ENCODE measurements at places on chromosomes 3 and 15.
A peak's percentile ranks its signal among the peaks of the same experiment; 100 is the strongest.

DNA sequence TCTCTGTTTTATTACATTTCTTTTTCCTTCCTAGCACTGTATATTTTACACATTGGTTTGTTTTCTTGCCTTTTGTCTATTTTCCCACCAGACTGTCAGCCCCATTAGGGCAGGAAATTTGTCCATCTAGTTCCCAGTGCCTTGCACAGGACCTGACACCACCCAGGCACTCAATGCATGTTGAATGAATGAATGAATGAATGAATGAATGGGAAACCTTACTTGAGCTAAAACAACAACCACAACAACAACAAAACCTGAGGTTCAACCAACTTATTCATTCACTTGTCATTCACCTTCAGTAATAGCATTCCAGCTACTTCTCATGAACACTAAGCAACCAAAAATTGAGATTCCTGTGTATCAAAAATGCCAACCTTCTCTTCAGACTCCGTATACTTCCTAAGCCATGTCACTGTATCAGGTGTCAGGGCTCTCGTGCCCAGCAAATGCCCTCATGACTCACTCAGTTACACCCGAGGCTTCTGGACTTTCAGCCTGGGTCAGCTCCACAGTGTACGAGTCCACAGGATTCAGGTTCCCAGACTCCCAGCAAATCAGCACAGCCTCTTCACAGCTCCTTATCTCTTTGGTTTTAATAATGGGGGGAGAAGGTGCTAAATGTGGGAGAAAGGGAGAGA, 37.3 kb downstream of the FSD2 start:
- H3K27me3 ChIP-seq: no peaks in the 10 kb centered on the region
- no peak overlapping the region for H3K27ac ChIP-seq
- H3K4me3 ChIP-seq: no peak overlapping the region

DNA sequence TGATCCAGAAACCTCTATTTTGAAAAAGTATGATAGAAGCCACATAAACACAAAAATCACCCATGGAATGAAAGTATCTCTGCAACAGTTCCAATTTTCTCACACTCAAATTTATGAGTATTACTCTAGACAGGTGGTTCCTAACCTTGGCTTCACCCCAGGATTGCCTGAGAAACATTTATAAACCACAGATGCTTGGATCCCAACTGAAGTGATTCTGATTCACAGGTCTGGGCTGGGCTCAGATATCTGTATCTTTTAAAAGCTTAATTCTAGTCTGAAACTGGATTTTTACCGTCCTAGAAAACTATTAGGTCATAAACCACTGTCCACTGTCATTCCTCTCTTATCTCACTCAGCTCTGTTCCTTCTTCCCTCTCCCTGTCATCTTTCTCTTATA, 7.4 kb upstream of the SST start:
- peaks cover 9% of the 10 kb centered on the region for H3K4me1 ChIP-seq
- H3K27ac ChIP-seq: no peak overlapping the region
- no peak for DNase-seq
- H3K4me3 ChIP-seq: no peak overlapping the region

DNA sequence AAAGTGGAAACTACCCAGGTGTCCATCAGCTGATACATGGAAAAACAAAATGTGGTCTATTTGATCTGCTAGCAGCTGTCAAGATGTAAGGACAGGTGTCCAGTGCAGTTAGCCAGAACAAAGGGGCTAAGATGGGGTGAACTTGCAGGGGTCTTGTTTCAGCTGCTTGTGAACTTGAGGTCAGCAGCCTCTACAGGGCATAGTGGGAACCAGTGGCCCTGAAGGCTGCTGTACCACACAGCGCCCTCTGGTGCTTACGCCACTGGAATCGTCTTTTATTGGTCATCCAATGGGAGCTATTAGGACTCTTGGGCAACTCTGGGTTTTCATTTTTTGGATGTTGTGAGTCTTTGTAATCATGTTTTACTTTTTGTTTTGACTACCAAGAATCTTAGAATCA, 62.2 kb upstream of the CTSH start:
- peaks cover 2% of the 10 kb centered on the region for H3K27me3 ChIP-seq
- H3K4me3 ChIP-seq: no peak overlapping the region
- no peaks in the 10 kb centered on the region for H3K4me1 ChIP-seq
- peak; percentile 55 for DNase-seq
- no peak overlapping the region for H3K27ac ChIP-seq

DNA sequence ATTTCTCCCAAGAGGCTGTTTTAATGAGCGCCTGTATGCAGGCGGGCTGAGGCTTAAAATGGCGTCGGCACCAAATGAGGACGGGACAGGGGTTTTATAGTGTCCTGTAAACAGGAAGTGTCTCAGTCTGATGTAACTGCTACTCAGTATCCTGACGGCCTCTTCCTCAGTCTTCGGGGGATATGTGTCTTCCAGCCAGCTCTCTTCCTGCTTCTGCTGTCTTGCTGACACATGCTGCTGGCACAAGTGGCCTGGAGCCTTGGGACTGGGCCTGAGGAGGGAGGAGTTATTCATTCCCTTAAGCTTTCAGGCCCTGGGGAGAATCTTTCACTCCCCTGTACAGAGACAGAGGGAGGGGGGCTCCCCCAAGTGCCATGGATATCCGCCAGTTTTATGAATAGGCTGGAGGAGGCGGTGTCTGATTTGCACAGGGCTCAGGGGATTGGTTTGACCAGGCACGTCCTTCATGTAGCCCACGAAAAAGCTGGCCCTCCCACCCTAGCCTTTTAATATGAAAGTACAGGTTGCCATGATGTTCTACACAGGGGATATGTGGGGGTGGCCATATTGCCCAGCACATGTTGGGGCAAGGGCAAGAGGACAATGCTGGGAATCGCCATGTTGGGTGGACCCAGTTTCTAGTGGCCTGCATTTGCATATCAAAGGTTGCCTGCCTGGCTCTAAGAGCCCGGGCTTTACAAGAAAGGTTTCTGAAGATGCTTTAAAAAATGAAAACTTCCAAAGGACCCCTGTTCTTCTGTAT, 19.9 kb downstream of the NDUFB4 start:
- no peak for DNase-seq
- no peak overlapping the region for H3K4me3 ChIP-seq
- no peak overlapping the region for H3K27ac ChIP-seq
- no peaks in the 10 kb centered on the region for H3K4me1 ChIP-seq

GRCh38 chr3:10964537-10965167, 27.9 kb upstream of the SLC6A1 start:
- H3K27me3 ChIP-seq: peaks cover 58% of the 10 kb centered on the region
- H3K4me3 ChIP-seq: no peak overlapping the region
- no peaks in the 10 kb centered on the region for H3K36me3 ChIP-seq

- H3K27me3 ChIP-seq: peaks cover 15% of the 10 kb centered on the region
- no peak overlapping the region for H3K27ac ChIP-seq
- H3K4me3 ChIP-seq: no peak overlapping the region
- H3K36me3 ChIP-seq: no peaks in the 10 kb centered on the region
- no peak for DNase-seq
Measured at GRCh38 chr3:13005301-13005700, 67.9 kb downstream of the IQSEC1 start.

DNA sequence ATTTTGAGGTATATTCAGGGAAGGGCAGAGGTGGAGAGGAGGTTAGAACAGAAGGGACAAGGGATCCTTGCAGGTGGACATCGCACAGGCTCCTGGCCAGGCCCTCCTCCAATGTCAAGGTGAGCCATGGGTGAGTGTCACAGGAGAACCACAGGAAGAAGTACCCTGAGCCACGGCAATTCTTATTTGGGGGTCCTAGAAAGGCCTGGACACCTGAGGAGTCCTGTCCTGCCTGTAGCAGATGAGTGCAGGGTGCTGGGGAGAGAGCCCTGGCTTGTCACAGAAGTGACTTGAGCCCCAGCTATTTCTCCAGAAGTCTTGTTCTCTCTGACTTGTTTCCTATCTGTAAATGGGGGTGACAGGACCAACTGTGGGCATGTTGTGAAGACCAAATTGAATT, 4.3 kb downstream of the SLC6A20 start:
- peaks cover 61% of the 10 kb centered on the region for H3K27me3 ChIP-seq
- no peak for DNase-seq
- H3K27ac ChIP-seq: no peak overlapping the region
- no peaks in the 10 kb centered on the region for H3K36me3 ChIP-seq
- H3K4me3 ChIP-seq: no peak overlapping the region
- H3K4me1 ChIP-seq: no peaks in the 10 kb centered on the region

DNA sequence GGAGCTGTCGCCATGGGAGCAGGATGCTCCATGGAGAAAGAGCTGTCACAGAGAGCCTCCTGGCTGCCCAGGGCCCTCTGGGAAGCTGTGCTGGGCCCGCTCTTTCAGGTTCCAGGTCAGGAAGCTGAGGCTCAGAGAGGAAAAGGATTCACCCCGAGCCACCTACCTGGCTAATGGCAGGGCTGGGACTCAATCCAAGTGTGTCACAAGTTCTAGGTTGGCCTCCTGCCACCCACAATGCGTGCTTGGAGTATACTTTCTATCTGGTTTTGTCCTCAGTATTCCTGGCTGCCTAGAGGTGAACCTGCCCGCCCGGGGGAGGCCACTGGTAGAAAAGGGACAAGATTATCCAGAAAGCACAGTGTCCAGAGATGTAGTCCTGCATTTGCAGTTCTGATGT, 23.6 kb downstream of the FAH start:
- DNase-seq: no peak
- no peak overlapping the region for H3K4me3 ChIP-seq
- no peaks in the 10 kb centered on the region for H3K36me3 ChIP-seq
- H3K27ac ChIP-seq: no peak overlapping the region
- H3K27me3 ChIP-seq: no peaks in the 10 kb centered on the region
- H3K4me1 ChIP-seq: no peaks in the 10 kb centered on the region

- H3K27me3 ChIP-seq: peaks cover 6% of the 10 kb centered on the region
- peaks cover 2% of the 10 kb centered on the region for H3K36me3 ChIP-seq
- peak within 1 kb of the TSS; percentile 98 for H3K27ac ChIP-seq
- peaks cover 10% of the 10 kb centered on the region for H3K4me1 ChIP-seq
- peak; percentile 92 for DNase-seq
- H3K4me3 ChIP-seq: peak within 1 kb of the TSS; percentile 88
Measured at GRCh38 chr15:74615508-74616365, at the start of gene CLK3. Gene CLK3 (plus strand): TSS chr15:74615836. CDS start chr15:74619197, 3,361 bp downstream.

- H3K36me3 ChIP-seq: no peaks in the 10 kb centered on the region
- H3K27me3 ChIP-seq: no peaks in the 10 kb centered on the region
- H3K4me1 ChIP-seq: peaks cover 14% of the 10 kb centered on the region
- no peak overlapping the region for H3K4me3 ChIP-seq
- DNase-seq: no peak
- no peak overlapping the region for H3K27ac ChIP-seq
Measured at GRCh38 chr3:156461889-156462288, 93.0 kb downstream of the SSR3 start.

DNA sequence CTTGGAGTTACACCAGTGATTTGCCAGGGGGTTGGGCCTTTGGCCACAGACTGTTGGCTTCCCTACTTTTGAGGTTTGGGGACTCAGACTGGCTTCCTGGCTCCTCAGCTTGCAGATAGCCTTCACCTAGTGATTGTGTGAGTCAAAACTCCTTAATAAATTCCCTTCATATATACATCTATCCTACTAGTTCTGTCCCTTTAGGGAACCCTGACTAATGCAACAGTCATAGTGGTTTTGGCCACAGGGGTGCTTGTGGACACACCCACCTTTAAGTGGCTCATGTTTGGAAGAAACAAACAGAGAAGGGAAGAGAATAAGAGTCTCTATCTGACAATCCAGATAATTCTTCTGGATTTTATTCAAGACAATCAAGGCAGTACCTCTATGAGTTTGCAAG, 457.7 kb downstream of the EPHA3 start:
- no peak overlapping the region for H3K27ac ChIP-seq

- no peaks in the 10 kb centered on the region for H3K27me3 ChIP-seq
- H3K4me3 ChIP-seq: no peak overlapping the region
- DNase-seq: no peak
- no peaks in the 10 kb centered on the region for H3K36me3 ChIP-seq
- H3K4me1 ChIP-seq: peaks cover under 1% of the 10 kb centered on the region
Measured at GRCh38 chr3:193212844-193213243, 28.2 kb upstream of the PLAAT1 start.

DNA sequence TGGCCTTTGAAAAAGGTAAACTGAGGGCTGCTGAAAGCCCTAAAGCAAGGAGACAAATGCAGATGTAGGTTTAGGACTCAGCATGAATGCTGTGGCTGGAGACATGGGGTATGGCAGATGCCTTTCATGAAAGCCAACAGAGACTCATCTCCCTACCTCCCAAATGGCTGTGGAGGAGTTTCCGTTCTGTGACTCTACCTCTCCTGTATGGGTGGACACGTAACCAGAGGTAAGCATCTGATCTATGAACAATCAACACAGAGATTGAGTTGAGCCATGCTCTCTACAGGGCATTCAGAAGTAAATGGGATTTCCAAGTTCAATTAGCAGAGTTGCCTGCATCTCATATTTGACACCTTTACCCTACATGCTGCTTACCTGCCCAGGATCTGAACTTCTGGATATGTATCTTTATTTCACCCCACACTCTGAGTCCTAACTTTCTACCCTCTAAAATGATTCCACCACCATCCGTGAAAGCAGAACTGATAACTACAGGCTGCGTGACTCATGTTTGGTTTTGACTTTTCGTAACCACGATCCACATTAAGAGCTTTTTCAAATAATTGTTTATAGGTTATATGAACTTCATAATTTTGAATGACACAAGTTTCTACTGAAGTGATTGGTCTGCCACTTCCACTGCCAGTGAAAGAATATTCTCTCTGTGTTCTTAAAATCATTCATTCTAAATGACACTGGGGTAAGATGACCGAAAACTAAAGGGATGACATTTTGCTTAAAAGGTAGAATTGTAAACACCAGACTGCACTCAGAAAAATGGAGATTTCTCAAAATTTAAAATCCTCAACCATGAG, 1058.7 kb downstream of the FHIT start:
- peaks cover 3% of the 10 kb centered on the region for H3K36me3 ChIP-seq
- DNase-seq: no peak
- H3K4me1 ChIP-seq: peaks cover 11% of the 10 kb centered on the region
- H3K27ac ChIP-seq: no peak overlapping the region
- H3K27me3 ChIP-seq: no peaks in the 10 kb centered on the region

- H3K36me3 ChIP-seq: no peaks in the 10 kb centered on the region
- peak overlapping the region; percentile 53 for H3K27ac ChIP-seq
- H3K27me3 ChIP-seq: no peaks in the 10 kb centered on the region
Measured at GRCh38 chr3:156792536-156792935, 33.6 kb upstream of the LEKR1 start.

DNA sequence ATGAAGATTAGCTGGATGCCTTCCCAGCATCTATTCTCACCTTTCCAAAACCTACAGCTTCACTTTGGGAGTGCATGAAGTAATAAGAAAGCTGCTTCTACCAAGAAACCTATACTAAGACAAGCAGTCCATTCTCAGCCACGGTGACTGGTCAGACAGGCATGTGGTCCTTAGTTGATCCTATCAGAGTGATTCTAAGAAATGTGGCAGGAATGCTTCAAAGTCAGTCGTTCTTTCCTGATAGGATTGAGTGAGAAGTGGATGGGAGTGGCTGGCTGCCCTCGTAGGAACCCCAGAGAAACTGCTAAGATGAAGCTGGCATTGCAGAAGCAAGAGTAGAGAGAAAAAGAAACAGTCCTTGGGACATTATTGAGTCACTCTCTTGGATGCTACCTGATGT, 16.6 kb downstream of the FOXB1 start:
- no peak for DNase-seq
- H3K36me3 ChIP-seq: no peaks in the 10 kb centered on the region
- H3K27me3 ChIP-seq: peaks cover 56% of the 10 kb centered on the region
- H3K4me1 ChIP-seq: no peaks in the 10 kb centered on the region

- no peaks in the 10 kb centered on the region for H3K36me3 ChIP-seq
- no peak for DNase-seq
- no peak overlapping the region for H3K4me3 ChIP-seq
- no peak overlapping the region for H3K27ac ChIP-seq
- H3K27me3 ChIP-seq: no peaks in the 10 kb centered on the region
Measured at GRCh38 chr3:107347751-107348150, 29.5 kb upstream of the CCDC54 start.

GRCh38 chr3:13564751-13565560, 16.0 kb downstream of the FBLN2 start:
- H3K36me3 ChIP-seq: no peaks in the 10 kb centered on the region
- H3K4me1 ChIP-seq: peaks cover 11% of the 10 kb centered on the region
- no peak for DNase-seq
- no peak overlapping the region for H3K4me3 ChIP-seq
- H3K27ac ChIP-seq: no peak overlapping the region
- peaks cover 17% of the 10 kb centered on the region for H3K27me3 ChIP-seq
